ENCODE measurements at places on chromosomes 6 and 20.

DNA sequence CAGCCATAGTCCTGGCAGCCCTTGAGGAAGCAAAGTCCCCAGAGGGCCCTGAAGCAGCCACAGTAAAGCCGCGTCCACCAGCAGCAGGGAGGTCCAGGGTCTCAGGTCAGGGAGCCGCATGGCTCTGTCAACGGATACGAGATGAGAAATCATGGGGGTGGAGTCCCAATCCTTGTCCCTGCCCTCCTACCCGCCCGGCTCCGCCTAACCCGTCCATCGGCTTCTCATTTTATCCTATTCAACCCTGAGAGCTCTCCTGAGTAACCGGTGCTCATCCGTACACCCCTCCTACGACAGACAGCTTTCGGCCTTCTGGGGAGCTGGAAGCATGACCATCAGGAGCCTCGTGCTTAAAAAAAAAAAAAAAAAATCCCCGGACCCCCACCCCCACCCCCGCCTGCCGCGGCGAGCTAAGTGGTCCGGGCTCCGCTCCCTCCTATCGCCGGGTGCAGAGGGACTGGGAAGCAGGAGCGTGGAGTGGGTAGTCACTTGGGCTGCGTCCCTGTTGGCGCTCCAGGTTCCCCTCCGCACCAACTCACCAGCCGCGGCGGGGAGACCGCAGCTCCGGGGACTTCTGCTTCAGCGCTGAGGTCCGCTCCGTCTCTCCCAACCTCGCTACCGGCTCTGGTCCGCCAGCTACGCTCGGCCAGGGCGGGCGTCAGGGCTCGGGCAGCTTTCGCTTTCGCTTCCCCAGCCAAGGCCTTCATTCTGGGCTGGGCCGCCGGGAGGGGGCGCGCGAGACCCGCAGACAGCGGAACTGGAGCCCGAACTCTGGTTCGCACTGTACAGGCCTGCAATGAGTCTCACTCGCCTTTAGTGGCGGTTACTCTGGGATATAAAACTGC lies at the start of gene TAP2:
Gene TAP2, minus strand, starts transcription at position 626 of the 845 bp plus-strand sequence. Its CDS starts 506 bp downstream, at position 120.
- peak; percentile 100 for DNase-seq

GRCh38 chr20:11159728-11160127 lies 485.9 kb upstream of the JAG1 start:
- no peak for DNase-seq

DNA sequence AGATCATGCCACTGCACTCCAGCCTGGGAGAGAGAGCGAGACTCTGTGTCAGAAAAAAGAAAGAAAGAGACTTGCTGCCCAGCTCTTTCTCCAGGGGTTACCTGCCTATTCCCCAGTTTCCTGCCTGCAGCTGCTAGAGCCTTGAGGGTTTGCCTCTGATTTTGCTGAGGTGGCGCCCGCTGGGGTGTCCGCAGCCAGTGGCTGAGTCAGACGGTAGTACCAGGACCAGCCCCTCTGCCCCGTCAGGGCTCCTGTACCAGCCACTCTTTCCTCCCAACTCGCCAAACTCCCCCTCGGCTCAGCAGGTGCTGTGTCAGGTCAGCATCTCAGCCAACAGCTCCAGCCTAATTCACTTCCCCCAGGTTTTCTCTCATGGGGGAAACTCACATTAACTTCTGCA lies 7.4 kb upstream of the LSM14B start:
- DNase-seq: no peak

GRCh38 chr6:144216668-144217218 lies 66.4 kb downstream of the STX11 start:
- peak; percentile 94 for DNase-seq

- no peak for DNase-seq
Measured at GRCh38 chr6:44635486-44635885, 248.0 kb downstream of the CDC5L start.

DNA sequence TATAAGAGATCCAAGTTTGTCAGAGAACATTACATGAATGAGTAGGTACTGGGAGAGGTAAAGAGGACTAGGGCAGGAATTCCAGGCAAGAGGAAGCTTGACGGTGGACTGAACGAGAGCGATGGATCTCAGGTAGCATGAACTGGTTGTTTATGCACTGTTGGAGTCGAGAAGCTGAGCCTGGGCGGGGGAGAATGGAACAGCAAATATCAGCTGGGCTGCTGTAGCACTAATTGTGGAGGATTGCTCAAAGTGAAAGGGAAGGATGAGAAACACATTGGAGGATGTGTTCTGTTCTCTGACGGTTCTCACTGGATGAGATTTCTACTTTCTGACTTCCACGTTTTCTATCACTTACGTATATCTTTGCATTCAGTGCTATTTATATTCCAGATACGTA lies 164.2 kb downstream of the PHF3 start:
- DNase-seq: no peak

DNA sequence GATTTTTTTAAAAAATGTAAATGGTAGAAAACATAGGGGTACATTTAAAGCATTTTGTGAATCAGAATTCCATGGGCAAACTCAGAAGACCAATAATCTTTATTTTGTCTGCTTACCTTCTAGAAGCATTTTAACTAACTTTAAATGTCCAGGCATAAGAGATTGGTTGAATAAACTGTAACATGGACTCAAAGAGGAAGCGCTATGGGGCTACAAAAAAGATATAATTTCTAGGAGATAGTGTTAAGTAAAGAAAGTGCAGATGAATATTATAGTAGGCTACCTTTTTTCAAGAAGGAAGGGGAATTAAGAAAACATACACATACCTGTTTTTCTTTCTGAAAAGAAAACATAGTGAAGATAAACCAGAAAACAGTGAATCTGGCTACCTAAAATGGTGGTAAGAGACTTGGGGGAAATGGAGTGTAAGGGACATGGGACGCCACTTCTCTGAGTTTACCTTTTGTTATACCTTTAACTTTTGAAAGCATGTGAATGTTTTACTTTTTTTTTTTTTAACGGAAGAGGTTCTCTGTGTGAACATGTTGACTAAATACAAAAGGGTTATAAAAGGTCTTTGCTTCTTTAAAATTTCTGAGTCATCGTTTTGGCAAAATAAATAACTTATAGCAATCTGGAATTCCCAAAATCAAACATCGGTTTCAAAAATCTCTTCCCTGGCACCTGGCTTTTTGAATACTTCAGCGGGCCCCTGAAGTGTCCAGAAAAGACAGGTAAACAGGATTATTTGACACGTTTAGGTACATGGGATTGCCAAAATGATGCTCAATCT lies 133.4 kb downstream of the OR2B2 start:
- no peak for DNase-seq

- no peak for DNase-seq
Measured at GRCh38 chr6:136317021-136317694, 27.5 kb upstream of the BCLAF1 start.

GRCh38 chr20:38861071-38861401 lies 55.5 kb downstream of the PPP1R16B start:
- no peak for DNase-seq

DNA sequence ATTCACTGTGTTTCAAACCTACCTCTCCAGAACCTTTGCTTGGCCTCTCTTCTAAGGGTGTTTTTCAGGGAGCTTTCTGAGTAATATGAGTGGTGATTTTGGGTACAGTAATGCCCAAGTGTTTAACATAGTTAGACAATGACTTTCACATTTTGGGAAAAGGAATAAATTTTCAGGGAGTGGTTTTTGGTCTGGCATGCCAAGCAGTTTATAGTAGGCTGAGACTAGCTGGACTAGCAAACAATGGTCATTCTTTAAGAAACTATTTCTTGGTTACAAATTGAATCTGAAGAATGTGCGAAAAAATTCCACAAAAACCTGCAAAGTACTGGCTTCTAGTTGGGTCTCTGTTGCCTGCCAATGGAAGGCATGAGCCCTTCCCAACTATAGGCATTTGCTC lies 15.4 kb downstream of the FNDC1 start:
- no peak for DNase-seq

GRCh38 chr6:129321303-129321702 lies 388.7 kb downstream of the ARHGAP18 start:
- no peak for DNase-seq

GRCh38 chr20:42646250-42646649 lies 543.5 kb downstream of the PTPRT start:
- no peak for DNase-seq

DNA sequence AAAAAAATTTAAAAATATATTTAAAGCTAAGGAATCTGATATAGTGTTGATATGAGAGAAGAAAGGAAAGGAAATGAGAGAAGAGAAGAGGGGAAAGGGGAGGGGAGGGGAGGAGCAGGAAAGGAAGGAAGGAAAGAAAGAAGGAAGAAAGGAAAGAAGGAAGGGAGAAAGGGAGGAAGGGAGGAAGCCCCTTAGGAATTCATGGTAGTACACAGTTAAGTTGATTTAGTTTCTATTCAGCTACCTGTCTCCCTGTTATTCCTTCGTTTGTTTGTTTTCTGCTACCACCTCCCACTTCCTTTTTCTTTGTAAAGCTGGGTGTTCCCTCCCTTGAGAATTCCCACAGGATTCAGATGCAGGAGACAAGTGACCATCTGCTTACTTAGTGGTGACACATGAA lies 1025.4 kb upstream of the FLRT3 start:
- DNase-seq: no peak

GRCh38 chr6:129893640-129894039 lies 32.5 kb upstream of the TMEM244 start:
- no peak for DNase-seq

DNA sequence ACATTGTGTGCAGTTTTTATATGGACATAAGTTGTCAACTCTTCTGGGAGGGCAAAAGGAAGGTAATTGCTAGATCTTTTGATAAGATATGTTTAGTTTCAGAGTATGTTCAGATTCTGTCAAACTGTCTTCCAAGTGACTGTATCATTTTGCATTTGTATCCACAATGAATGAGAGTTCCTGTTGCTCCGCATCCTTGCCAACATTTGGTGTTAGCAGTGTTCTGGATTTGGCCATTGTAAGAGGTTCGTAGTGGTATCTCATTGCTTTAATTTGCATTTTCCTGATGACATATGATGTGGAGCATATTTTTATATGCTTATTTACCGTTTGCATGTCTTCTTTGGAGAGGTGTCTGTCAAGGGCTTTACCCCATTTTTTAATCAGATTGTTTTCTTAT lies 150.2 kb downstream of the CDKAL1 start:
- no peak for DNase-seq

DNA sequence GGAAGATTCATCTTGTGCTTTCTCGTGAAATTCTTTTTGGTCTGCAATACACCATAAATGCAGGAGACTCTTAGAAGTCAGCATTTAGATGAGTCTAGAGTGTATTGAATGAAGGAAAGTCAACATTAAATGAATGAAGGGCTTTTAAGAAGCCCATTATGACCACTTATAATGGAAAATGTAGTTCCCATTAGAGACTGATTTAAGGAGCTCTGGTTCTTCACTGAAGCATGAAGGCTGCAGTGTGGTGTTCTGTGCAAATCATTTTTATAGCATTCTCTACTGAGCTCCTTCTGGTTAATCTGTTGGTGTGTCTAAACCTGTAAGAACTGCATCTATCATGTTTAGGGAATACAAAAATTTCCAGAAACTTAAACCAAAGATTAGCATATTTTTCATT lies 19.7 kb downstream of the NCOA7 start:
- no peak for DNase-seq

GRCh38 chr6:87572883-87573282 lies 16.9 kb downstream of the RARS2 start:
- no peak for DNase-seq

- DNase-seq: no peak
Measured at GRCh38 chr6:3209114-3210023, 18.1 kb downstream of the TUBB2B start.

DNA sequence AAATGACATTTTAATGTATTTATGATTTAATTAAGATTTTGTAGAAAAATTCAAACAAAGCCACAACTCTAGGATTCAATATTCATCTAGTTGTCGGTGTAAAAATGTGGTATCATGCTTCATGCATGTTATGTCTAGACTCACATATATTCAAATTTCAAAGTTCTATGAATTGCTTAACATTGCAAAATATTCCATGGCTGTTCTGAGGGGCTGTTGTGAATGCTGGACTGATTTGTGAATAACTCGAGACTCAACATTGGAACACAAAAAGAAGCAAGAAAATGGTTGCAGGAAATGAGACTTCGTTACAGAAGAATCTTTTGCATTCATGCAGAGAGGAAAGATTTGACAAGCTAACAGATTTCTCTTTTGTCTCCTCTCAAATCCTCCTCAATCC lies 705.9 kb downstream of the DHX35 start:
- no peak for DNase-seq

DNA sequence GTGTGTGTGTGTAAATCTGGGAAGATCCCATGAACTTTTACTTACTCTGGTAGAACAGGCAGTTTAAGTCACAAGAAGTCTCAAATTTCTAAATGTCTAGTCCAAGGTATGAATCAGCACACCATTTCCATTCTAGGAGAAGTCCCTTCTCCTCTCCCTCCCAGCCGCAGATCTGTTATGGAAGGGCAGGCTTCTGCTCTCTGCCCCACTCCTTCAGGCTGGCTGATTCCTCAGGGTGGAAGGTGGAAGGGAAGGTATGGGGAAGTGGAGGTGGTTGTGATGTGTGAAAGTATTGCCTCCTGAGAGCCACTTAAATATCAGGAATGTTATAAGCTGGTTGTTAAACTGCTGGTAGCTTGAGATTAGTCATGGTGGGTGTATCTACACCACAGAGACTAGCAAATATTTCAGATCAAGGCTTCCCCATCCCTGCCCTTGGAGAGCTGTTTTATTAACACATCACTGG lies 44.5 kb upstream of the LAMA4 start:
- DNase-seq: no peak

GRCh38 chr20:24913076-24913628 lies 35.9 kb upstream of the CST7 start:
- DNase-seq: no peak

DNA sequence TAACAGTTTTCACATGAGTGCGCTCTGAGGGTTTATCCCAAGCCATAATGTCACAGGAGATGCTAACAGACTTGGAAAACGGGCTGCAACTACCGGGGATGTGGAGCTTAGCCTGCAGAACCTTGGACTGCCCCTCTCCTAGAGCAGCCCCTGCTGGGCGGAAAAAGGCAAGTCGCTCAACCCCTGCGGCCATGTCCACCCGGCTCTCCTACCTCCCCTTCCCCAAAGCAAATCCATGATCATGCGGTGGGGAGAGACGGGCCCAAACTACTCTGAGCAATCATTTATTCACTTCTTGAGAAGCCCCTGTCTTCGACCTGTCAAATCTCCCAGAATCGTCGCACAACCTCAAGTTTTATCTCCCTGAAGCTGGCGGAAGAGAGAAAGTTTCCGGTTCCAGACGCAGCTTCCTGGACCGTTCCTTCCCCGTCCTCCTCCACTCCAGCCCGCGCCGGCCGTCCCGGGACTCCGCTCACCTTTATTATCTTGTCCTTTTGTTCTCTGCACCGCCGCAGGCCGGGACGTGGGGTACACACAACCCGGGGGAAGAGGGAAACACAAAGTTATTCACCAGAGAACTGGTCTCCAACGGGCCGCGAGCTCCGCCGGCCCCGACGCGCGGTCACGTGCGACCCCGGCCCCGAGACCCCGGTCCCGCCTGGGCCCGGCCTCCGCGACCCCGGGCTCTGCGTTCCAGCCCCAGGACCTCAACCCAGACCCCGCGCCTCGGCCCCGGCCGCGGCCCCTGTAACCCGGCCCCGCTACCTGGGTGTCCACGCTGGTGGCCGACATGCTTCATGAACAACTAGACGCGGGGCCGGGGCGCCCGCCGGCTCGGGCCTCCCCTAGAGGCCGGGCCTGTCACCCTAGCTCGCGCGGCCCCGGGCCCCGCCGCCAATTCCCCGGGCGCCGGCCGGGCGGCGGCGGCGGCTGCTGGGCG lies 560 bp downstream of the YTHDF1 start:
- no peak for DNase-seq

All from spleen (tissue), 13 donors.